ENCODE measurements at places on chromosomes 3 and 15.

GRCh38 chr3:2851361-2851760 lies 258.8 kb downstream of the IL5RA start:
- no peak for DNase-seq

GRCh38 chr3:58996730-58997129 lies 53.1 kb downstream of the CFAP20DC start:
- DNase-seq = no peak

GRCh38 chr3:189316296-189317019 lies 144.7 kb downstream of the TPRG1 start:
- no peak for DNase-seq

GRCh38 chr3:130457671-130458070 lies 59.3 kb upstream of the COL6A6 start:
- no peak for DNase-seq

- DNase-seq = peak; percentile 19
These were observed 1.7 kb upstream of the SLC2A2 start for GRCh38 chr3:171028025-171028778.

DNA sequence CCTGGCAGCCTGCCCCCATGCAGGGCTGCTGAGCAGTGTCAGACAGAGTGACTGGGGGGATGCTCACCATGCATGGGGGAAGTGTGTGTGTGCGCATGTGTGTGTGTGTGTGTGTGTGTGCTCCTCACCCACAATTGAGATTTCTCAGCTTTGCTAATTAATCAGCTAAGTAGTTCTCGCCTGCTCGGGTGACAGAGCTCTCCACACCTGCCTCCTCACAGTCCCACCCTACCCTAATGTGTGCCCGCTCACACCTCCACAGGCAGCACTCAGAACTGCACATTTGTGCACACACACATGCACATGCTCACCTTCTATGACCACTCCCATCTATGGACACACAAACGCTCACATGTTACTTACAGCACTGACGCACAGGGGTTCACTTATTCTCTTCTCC lies 37.3 kb downstream of the CACNA2D2 start:
- peak; percentile 37 for DNase-seq

GRCh38 chr3:38107911-38108648 lies 28.8 kb downstream of the ACAA1 start:
- no peak for DNase-seq

DNA sequence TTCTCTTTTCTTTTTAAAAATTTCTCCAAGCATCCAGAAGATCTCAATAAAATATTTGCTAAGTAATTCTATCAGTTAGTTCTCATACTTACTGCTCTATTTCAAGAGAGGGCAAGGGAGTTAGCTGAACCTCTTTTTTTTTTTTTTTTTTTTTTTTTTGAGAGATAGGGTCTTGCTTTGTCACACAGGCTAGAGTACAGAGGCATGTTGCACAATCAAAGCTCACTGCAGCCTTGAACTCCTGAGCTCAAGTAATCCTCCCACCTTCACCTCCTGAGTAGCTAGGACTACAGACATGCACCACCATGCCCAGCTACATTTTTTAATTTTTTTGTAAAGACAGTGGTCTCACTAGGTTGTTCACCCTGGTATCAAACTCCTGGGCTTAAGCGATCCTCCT lies 21.4 kb downstream of the HDC start:
- no peak for DNase-seq

GRCh38 chr3:62193586-62194345 lies 179.6 kb downstream of the FEZF2 start:
- no peak for DNase-seq

DNA sequence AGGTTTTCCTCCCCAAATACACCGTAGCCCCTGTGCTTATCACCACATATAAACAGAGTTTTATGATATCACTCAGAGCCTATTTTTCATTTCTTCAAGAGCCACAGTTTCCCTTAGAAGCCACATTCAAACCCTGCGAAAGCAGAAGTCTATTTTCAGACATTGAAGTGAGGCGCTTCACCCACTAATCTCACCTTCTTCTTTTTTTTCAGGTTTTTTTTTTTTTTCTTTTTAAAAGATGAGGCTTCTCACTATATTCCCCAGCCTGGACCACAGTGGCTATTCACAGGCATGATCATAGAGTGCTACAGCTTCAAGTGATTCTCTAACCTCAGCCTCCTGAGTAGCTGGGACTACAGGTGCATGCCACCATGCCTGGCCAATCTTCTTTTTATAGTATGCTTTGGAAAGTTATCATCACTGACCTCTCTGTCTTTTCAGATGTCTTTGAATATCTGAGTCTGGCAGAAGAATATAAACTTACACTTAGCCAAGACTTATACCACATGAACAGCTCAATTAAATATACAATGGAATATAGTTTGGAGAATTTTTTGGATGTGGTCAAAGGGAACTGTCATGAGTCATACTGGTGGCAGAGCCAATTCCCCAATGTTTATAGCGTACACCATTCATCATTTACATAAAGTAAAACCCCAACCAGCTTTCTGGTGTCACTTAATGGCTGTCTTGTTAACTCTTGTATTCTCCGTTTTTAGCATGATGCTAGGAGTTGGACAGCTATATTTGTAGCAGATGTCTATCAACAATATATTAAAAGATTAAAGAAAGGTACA lies 59.7 kb upstream of the CCDC50 start:
- no peak for DNase-seq

DNA sequence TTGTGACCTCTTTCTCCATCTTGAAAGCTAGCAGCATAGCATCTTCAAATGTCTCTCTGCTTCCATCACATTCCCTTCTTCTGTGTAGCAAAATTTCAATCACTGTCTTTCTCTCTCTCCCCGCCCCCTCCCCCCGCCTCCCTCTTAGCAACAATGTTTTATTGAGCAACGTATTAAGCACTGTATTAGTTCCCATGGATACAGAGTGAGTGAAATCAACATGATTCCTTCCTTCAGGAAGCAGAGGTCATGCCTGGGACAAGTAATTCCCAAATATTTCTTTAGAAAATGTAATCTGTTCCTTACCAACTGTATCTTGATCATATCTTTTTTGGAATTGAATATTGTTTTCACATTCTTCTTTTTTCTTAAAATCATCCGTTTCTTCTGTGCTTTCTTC lies 373.7 kb upstream of the NECTIN3 start:
- no peak for DNase-seq

- DNase-seq = no peak
These were observed 48.7 kb downstream of the FOXB1 start for GRCh38 chr15:60052796-60053195.

DNA sequence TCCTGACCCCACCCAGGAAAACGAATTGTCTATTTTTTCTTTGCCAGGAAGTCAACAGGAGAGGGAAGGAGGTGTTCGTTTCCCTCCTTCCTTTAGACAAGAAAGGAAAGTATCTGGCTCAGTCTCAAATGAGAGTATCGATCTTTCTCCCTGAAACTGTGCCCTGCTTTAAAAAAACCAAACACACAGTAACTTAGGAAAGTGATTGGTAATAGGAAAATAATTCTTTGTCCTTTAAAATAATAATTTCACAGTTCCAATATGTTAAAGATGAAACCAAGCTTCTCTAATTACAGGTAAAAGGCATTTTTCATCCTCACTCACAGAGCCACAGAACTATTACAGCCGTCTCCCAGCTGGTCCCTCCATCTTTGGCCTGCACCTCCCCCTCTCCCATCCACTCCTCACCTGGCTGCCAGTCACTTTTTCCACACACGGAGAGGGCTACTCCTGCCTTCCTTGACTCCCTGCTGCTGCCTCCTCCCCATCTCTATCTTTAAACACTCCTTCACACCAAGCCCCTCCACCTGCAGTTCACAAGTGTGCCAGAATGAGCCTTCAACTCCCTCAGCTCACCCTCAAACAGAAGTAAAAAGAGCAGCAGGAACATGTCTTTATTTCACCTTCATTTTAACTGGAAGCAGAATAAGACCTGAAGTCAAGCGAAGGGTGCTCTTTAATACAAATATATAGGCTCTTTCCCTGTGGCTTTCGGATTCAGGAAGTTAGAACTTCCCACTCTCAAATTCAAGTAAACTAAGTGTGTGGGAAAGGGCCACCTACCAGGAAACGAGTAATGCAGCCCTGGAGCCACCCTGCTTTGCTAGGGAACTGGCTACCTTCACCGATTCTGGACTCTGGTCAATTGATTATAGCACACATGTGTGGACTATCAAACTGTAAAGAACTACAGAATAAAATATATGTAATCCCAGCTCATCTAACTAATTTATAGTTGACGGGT lies 116.4 kb downstream of the SENP2 start:
- no peak for DNase-seq

All from naive thymus-derived CD8-positive, alpha-beta T cell (primary cell).